Inflammatory macrophage treated with lipopolysaccharide for 1 hour (primary cell): ENCODE measurements at places on chromosomes 4 and X.

DNA sequence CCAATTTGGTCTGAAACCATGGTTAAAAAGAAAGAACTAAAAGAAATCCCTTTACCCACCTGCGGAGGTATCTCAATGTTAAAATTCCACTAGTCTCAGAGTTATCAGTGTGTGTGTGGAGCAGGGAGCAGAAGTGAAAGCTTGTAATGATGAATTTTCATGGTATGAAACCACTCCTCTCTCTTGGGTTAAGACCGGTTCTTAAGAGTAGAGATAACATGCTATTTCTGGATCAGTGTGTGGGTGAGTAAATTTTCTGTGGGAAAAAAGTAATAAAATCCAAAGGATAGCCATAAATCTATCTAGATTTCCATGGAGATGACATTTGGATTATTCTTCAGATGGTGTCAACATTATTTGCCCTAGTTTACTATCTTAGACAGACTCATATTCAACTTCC lies 3.2 kb downstream of the FGF13 start:
- no peak for DNase-seq

GRCh38 chrX:14872355-14872754 lies 514 bp downstream of the FANCB start:
- DNase-seq = no peak

DNA sequence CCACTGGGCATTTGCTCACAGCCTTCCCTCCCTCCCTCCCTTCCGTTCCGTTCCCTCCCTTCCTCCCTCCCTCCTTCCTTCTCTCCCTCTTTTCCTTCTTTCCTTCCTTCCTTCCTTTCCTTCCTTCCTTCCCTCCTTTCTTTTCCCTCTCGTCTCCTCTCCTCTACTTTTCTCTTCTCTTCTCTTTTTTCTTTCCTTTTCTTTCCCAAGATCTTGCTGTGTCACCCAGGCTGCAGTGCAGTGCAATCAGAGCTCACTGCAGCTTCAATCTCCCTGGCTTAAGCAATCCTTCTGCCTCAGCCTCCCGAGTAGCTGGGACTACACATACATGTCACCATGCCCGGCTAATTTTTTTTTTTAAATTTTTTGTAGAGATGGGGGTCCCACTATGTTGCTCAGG lies 26.7 kb upstream of the ING2 start:
- DNase-seq = no peak

GRCh38 chr4:10721616-10722015 lies 37.0 kb upstream of the CLNK start:
- no peak for DNase-seq

- no peak for DNase-seq
Observed at GRCh38 chrX:21947671-21948070, 7.2 kb downstream of the SMS start.

GRCh38 chr4:112093636-112094202 lies 51.5 kb upstream of the FAM241A start:
- DNase-seq = no peak

DNA sequence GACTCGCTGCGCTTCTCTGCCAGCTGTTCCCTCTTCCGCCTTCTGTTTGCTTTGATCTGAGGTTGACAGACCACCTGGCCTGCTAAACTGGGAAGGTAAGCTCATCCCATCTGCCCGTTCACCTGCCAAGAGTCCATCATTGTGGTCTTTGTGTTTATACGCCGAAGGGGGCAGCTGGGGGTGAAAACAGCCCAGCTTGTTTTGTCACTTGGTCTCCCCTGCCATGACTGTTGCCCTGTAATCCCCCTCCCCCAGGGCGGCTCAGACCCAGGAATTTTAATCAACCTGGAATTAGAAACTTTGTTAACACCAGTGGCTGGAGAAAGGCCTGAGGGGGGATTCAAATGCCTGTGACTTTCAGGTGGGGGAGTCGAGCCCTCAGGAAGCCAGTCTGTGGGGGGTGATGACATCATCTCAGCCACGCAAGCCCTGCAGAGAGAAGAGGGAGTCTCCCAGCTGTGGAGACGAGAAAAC lies 333.3 kb downstream of the BCOR start:
- DNase-seq = no peak

DNA sequence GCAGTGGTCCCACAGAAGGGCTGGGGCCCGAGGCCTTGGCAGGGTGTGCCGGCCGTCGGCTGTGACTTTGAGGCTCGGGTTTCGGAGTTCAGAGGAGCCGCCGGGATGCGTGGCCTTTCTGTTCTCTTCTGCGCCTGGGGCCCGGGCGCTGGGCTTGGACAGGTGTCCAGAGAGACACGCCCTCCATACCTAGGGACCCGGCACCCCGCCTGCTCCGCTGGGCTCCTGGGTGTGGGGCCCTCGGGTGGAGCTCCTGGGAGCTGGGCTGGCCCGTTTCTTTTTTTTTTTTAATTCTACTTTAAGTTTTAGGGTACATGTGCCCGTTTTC lies 11.3 kb downstream of the FGFRL1 start:
- DNase-seq = no peak

- no peak for DNase-seq
Observed at GRCh38 chr4:44668526-44668925, 9.7 kb upstream of the GUF1 start.

- no peak for DNase-seq
Observed at GRCh38 chrX:148865277-148866210, 365.1 kb downstream of the AFF2 start.

GRCh38 chr4:88225232-88226105 lies 58.9 kb downstream of the PPM1K start:
- no peak for DNase-seq

GRCh38 chr4:91936311-91936710 lies 367.5 kb upstream of the GRID2 start:
- DNase-seq = no peak

- no peak for DNase-seq
Observed at GRCh38 chr4:114040319-114041116, 61.1 kb upstream of the ARSJ start.

- no peak for DNase-seq
Observed at GRCh38 chr4:94669672-94670664, 87.8 kb upstream of the BMPR1B start.
